RPMI7951 (cell line): ENCODE measurements at places on chromosomes 1 and 21.
A peak's percentile ranks its signal among the peaks of the same experiment; 100 is the strongest.

DNA sequence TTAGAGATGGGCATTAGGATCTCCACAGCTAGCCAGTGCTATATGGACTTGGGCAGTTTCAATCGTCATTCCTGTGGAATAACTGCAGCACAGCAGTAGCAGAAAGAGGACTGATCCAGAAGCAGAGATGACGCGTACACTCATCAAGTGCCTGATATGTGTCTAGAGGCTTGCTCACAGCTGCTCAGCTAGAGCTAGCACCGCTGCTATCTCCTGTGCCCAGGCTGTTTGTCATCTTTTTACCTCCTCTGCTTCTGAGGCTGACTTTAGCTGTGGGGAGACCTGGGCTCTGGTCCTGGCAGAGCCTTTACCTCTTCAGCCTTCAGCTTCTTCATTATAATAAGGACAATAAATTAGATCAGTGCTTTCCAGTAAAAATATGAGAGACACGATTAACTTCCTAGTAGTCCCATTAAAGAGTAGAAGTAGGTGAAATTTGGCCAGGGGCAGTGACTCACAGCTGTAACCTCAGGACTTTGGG is 5.3 kb downstream of the TENT5C start:
- no peak for DNase-seq

- DNase-seq = no peak
These were observed 149.7 kb downstream of the LYPLAL1 start for GRCh38 chr1:219323426-219323825.

DNA sequence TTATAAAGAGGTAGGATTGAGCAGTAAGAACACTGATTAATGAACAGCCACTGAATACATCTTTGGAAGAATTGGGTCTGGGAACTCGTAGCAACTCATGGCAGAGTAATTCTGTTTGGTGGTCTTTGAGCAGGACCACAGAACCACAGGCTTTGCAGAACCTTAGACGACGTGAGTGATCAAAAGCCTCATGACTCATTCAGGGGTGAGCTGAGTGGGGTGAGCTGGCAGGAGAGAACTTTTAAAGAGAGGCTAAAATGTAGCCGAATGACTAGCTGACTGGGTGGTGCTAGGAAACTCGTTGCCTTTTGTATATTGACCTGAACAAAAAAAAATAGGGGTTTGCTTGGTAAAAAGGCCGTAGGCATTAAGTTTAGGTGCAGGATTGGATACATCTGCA is 313.8 kb downstream of the TGFB2 start:
- DNase-seq = peak; percentile 89

DNA sequence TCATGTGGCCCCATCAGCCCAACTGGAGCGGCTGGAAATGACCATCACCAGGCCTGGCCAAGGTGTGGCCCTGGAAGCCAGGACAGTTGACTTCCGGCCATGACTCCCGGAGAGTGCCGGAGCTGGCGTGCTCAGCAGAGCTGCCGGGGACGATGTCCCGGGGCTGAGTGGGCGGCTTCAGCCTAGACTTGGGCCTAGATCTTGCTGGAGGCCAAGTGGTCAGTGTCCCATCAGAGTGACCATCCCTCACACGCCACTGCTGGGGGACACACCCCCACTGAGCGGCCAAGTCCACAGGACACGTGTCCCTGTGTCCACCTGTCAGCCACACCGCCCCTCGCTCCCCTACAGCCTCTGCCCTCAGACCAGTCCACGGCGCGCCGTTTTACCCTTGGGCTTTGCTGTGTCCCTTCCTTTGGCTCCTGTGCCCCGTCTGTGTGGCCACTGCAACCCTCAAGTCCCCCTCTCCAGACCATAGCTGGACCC is 4.0 kb downstream of the FAAP20 start:
- DNase-seq = no peak

DNA sequence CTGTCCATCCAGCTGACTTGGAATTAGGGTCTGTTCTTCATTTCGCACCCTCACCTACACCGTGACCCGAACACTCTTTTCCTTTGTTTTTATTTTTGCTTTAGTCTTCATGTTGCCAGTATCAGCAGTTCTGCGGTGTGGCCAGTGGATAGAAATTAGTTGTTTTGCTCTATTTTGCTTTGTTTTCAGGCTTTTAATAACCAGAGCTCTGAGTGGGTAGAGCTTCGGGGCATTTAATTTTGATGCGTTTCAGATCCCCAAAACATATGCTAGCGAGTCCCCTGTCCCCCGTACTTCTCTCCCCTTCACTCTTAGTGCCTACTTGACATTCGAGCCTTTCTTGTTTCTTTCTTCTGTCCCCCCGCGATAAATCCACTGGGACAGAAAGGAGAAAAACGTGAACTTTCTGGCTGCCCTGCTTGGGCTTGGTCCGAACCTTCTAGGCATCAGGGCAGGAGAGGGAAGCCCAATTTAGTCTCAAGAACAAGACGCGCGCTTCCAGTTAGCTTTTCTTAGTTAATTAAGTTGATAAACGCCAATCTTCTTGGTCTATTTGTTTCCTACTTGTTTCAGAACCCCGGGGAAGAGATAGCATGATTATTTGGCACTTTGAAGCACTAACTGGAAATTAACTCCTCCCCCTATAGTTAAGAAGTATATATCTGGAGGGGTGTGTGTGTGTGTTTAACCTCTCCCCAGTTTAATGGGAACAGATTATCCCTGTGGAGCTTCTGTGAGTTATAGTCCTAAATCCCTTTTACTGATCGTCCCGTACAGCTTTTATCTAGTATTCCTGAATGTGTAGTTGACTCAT is 839 bp downstream of the SWT1 start:
- peak; percentile 9 for DNase-seq

DNA sequence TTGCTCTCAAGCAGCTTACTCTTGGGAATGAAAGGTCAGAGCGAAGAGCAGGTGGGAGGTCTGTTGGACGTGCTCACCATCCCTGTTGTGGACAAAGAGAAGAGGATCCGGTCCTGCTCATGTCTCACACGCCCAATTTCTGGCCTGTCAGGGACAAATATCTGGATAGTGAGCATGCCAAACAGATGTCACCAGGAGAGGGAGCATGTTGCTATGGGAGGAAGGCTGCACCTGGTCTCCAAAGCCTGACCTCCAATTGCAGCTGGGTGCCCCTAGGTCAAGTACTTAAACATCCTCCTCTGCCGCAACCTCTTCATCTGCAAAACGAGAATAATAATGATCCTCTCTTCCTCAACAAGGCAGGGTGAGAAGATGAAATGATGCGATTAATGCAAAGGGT is 53.4 kb downstream of the DMRTA2 start:
- no peak for DNase-seq
